Articular chondrocyte of knee joint (primary cell): ENCODE measurements at places on chromosomes 16 and 17. TPM values are rescaled to one million over a fixed set of nuclear protein-coding genes. Genes with fewer than 3 reads are reported as not detected.

Gene SYT17
- total RNA-seq: 0.11 and 0.13 TPM in 2 replicates

Gene UNC45B
- total RNA-seq: not detected in 2 replicates

Gene RDM1
- total RNA-seq: 0.32 TPM in 1 of 2 replicates, not detected in the other

Gene RTN4RL1
- total RNA-seq: 8.4 and 13.0 TPM in 2 replicates

Gene SPATA22
- total RNA-seq: 1.3 TPM in 1 of 2 replicates, not detected in the other

Gene ERAL1
- total RNA-seq: 27.0 and 27.7 TPM in 2 replicates

Gene PTGES3L
- 0.11 and 0.52 TPM in 2 replicates for total RNA-seq

Gene C17orf107
- 2.3 and 2.5 TPM in 2 replicates for total RNA-seq

Gene CNGB1
- total RNA-seq: not detected in 2 replicates

Gene COX4I1
- 349 and 370 TPM in 2 replicates for total RNA-seq

Gene CFAP97D1
- total RNA-seq: not detected in 2 replicates

Gene SLC52A1
- total RNA-seq: not detected in 2 replicates

Gene FBXO39
- 0.26 and 0.76 TPM in 2 replicates for total RNA-seq

Gene RGS9
- total RNA-seq: 0.78 and 1.6 TPM in 2 replicates

Gene C16orf92
- total RNA-seq: not detected in 2 replicates

Gene CYGB
- 10.7 and 12.6 TPM in 2 replicates for total RNA-seq

Gene FASN
- total RNA-seq: 40.9 and 57.5 TPM in 2 replicates

Gene HEATR9
- total RNA-seq: not detected in 2 replicates

Gene GTF3C1
- total RNA-seq: 62.9 and 63.4 TPM in 2 replicates

Gene MT3
- total RNA-seq: not detected in 2 replicates

Gene RAPGEFL1
- total RNA-seq: 1.9 and 2.0 TPM in 2 replicates

Gene ODAD4
- 1.3 and 3.9 TPM in 2 replicates for total RNA-seq

Gene CORO1A
- total RNA-seq: 1.2 and 1.3 TPM in 2 replicates

Gene PHLPP2
- 13.5 and 14.2 TPM in 2 replicates for total RNA-seq
